ENCODE measurements at places on chromosomes 2 and 18. TPM values are rescaled to one million over a fixed set of nuclear protein-coding genes. Genes with fewer than 3 reads are reported as not detected.

GRCh38 chr2:118013221-118013723 lies 598 bp downstream of the CCDC93 start:
- peak overlapping the region; percentile 70 for H3K27ac ChIP-seq
- H3K27me3 ChIP-seq = no peaks in the 10 kb centered on the region
- H3K36me3 ChIP-seq = no peaks in the 10 kb centered on the region
- H3K4me3 ChIP-seq = peak overlapping the region; percentile 85
- peaks cover 18% of the 10 kb centered on the region for H3K4me1 ChIP-seq

GRCh38 chr2:132651115-132652045 lies 18.6 kb downstream of the LYPD1 start:
- H3K27ac ChIP-seq = no peak overlapping the region
- no peak for DNase-seq
- H3K4me1 ChIP-seq = no peaks in the 10 kb centered on the region
- no peak overlapping the region for H3K4me3 ChIP-seq
- H3K27me3 ChIP-seq = no peaks in the 10 kb centered on the region

DNA sequence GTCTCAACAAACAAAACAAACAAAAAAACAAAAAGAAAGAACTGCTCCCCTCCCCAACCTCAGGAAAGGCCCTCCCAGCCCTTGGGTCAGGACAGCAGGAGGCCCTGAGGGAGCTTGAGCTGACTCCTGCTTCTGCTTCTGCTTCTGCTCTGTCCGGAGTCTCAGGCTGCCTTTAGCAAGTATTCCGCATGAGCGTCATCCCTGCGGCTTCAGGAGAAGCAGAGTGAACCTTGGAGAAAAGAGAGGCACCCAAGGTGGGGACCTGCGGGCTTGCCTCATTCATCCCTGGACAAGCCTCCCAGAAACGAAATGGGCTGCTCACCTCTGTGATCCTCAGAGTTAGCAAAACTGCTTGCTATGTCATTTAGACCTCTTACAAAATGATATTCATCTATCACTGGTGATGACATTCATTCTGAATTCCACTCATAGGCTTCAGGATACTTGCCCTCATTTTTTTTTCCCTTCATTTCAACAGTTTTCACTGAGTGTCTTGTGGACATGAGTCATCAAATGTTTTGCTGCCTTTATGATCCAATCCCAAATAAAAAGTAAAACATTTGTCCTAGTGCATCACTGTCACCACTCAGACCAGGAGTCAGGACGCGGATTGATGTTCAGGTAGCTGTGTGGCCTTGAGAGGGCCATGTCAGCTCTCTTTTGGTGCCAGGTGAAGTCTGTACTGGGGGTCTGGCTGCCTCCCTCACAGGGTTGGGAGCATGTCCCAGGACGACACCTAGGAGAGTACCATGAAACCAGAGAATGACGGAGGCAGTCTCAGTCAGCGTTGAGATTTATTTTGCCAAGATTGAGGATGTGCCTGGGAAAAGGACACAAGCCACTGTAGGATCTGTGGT lies 51.7 kb downstream of the IMPA2 start:
- no peaks in the 10 kb centered on the region for H3K4me1 ChIP-seq
- peaks cover 8% of the 10 kb centered on the region for H3K36me3 ChIP-seq
- no peak overlapping the region for H3K27ac ChIP-seq
- H3K27me3 ChIP-seq = no peaks in the 10 kb centered on the region
- H3K4me3 ChIP-seq = no peak overlapping the region

- peaks cover 4% of the 10 kb centered on the region for H3K27me3 ChIP-seq
- H3K36me3 ChIP-seq = no peaks in the 10 kb centered on the region
- no peak overlapping the region for H3K4me3 ChIP-seq
- peaks cover 9% of the 10 kb centered on the region for H3K4me1 ChIP-seq
- no peak for DNase-seq
Measured at GRCh38 chr18:52341103-52341432, 1.1 kb downstream of the DCC start.

AMER3 gene
- not detected for total RNA-seq

IL37 gene
- not detected for total RNA-seq

BZW1 gene
- total RNA-seq = 201 TPM
